ENCODE measurements at places on chromosomes 7 and 10. TPM values are rescaled to one million over a fixed set of nuclear protein-coding genes. Genes with fewer than 3 reads are reported as not detected.

GRCh38 chr10:102595897-102596296 lies 48.4 kb upstream of the TRIM8 start:
- DNase-seq, result no peak
- peaks cover 37% of the 10 kb centered on the region for H3K36me3 ChIP-seq
- no peak overlapping the region for H3K4me3 ChIP-seq
- no peaks in the 10 kb centered on the region for H3K27me3 ChIP-seq

GRCh38 chr10:69629897-69630650 lies at the start of gene FAM241B:
FAM241B (plus strand) TSS chr10:69630247; CDS start chr10:69631744, 1,497 bp downstream.
- peak within 1 kb of the TSS; percentile 79 for H3K4me3 ChIP-seq
- H3K27ac ChIP-seq, result peak within 1 kb of the TSS; percentile 79
- peak; percentile 93 for DNase-seq
- peaks cover 19% of the 10 kb centered on the region for H3K4me1 ChIP-seq
- H3K36me3 ChIP-seq, result peaks cover 16% of the 10 kb centered on the region
- no peaks in the 10 kb centered on the region for H3K27me3 ChIP-seq

DNA sequence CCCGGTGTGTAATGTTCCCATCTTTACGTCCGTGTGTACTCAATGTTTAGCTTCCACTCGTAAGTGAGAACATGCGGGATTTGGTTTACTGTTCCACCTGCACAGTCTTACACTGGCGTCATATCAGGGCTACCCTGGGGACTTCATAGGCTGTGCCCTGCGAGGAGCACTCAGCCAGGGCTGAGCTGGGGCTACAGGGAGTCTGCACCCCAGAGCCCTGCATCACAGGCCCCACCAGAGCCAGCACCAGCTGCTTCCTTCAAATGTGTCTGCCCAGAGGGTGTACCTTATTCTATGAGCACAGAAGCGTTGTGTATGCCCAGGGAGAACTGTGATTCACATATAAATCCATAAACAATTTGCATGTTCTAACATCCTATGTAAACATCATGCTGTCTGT lies 277.1 kb downstream of the TCERG1L start:
- no peak for DNase-seq
- H3K36me3 ChIP-seq, result no peaks in the 10 kb centered on the region
- H3K27ac ChIP-seq, result no peak overlapping the region
- H3K27me3 ChIP-seq, result no peaks in the 10 kb centered on the region

- peaks cover 12% of the 10 kb centered on the region for H3K27me3 ChIP-seq
- H3K27ac ChIP-seq, result no peak overlapping the region
- H3K4me3 ChIP-seq, result no peak overlapping the region
- DNase-seq, result no peak
- no peaks in the 10 kb centered on the region for H3K36me3 ChIP-seq
These were observed 50.0 kb downstream of the PLXNA4 start for GRCh38 chr7:132526111-132526740.

DNA sequence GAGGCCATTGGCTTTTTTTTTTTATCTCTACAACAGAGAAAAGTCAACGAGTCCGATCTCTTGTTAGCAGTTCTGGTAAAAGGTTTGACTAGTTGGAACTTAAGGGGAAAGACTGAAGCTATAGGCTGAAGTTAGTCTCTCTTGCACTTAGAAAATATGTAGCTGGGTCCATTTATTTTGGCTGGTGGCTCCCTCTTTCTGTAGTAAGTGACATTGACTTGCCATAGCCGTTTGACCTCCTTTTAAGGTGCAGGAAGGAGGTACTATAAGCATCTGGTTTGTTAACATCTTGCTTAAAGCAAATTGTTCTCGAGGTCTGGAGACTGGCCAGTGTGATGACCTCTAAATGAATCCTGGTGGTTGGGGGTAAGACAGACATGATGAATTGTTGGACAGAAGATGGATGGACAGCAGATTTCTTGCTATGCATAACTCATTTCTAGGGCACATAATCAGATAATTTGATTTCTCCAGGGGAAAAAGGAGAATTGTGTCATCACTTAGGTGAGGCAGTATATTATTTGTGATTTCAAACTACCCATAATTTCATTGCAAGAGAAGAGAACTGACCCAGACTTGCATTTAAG lies 356.3 kb upstream of the GALNT17 start:
- no peaks in the 10 kb centered on the region for H3K4me1 ChIP-seq
- no peaks in the 10 kb centered on the region for H3K27me3 ChIP-seq
- no peak overlapping the region for H3K4me3 ChIP-seq
- no peak overlapping the region for H3K27ac ChIP-seq
- H3K36me3 ChIP-seq, result peaks cover 81% of the 10 kb centered on the region

DNA sequence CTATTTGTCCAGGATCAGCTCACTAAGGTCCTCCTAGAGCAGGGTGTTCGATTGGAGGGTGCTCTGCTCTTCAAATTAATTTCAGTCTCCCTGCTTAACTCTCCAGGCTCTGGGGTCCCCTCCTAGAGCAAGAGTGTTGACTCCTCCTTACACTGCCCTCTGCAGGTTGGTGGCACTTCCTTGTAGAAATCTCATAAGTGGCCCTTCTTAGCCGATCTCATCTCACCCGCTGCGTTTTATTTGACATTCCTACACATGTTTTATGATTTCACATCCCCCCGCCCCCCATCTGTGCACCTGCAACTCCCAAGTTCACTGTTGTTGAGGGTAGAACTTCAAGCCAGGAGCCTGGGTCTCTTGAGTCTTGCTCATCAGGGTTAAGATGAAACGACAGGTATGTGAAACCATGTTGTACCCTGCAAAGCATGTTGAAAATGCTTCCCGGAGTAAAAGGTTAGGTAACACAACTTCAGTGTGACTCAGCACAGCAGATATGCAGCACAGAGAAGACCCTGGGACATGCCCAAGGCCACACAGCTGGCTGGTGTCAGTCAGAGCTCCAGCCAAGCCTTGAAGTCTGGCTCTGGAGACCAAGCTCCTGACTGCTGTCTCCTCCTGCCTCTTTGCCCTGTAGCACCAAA lies 171.2 kb downstream of the PRKAG2 start:
- DNase-seq, result peak; percentile 71
- H3K4me3 ChIP-seq, result no peak overlapping the region
- no peaks in the 10 kb centered on the region for H3K27me3 ChIP-seq
- peaks cover 5% of the 10 kb centered on the region for H3K4me1 ChIP-seq

- no peaks in the 10 kb centered on the region for H3K27me3 ChIP-seq
- H3K4me1 ChIP-seq, result no peaks in the 10 kb centered on the region
These were observed 115.5 kb downstream of the SMURF1 start for GRCh38 chr7:99028261-99028973.

DNA sequence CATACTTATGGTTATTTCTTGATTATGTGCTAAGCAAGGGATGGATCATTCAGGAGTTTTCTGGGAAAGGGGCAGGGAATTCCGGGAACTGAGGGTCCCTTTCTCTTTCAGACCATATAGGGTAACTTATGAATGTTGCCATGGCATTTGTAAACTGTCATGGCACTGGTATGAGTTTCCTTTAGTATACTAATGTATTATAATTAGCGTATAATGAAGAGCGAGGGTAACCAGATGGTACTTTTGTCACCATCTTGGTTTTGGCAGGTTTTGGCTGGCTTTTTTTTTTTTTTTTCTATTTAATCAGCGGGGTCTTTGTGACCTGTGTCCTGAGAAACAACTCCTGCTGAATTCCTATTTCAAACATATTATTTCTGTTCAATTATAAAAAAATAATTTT lies 237.6 kb upstream of the PTER start:
- no peaks in the 10 kb centered on the region for H3K36me3 ChIP-seq
- no peak overlapping the region for H3K27ac ChIP-seq
- no peaks in the 10 kb centered on the region for H3K27me3 ChIP-seq

- DNase-seq, result no peak
- H3K4me3 ChIP-seq, result peak overlapping the region; percentile 94
- peaks cover 22% of the 10 kb centered on the region for H3K36me3 ChIP-seq
- peak overlapping the region; percentile 90 for H3K27ac ChIP-seq
- H3K27me3 ChIP-seq, result no peaks in the 10 kb centered on the region
These were observed 2.2 kb upstream of the LRRC27 start for GRCh38 chr10:132329565-132330485.

DNA sequence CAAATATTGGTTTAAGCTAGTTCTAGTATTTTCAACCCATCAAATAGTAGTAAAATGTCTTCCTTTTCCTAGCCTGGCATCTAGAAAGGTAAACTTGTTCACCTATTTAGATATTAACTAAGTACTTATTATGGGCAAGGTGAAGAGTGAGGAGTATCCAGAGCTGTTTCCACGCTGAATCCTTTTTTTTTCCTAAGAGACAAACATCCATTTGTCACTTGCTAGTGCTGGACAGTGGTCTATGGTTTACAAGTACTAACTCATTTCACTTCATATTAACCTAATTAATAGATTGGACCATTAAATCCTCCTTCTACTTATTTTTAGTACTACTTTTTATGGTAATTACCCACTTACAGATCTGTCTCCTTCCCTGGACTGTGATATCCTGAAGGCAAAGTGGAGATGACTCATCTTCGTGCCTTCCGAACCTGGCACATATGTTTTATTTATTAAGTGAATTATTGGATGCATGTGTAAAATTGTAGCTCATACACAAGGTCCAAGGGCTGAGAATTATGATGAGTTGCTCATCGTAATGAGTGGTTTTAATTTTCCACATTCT lies 159.6 kb upstream of the IGFBP3 start:
- H3K27me3 ChIP-seq, result no peaks in the 10 kb centered on the region
- H3K36me3 ChIP-seq, result no peaks in the 10 kb centered on the region
- DNase-seq, result no peak
- no peak overlapping the region for H3K4me3 ChIP-seq

- no peak overlapping the region for H3K27ac ChIP-seq
- H3K4me3 ChIP-seq, result no peak overlapping the region
- H3K36me3 ChIP-seq, result no peaks in the 10 kb centered on the region
- no peaks in the 10 kb centered on the region for H3K27me3 ChIP-seq
These were observed 84.7 kb downstream of the TMEM178B start for GRCh38 chr7:141158561-141158960.

DNA sequence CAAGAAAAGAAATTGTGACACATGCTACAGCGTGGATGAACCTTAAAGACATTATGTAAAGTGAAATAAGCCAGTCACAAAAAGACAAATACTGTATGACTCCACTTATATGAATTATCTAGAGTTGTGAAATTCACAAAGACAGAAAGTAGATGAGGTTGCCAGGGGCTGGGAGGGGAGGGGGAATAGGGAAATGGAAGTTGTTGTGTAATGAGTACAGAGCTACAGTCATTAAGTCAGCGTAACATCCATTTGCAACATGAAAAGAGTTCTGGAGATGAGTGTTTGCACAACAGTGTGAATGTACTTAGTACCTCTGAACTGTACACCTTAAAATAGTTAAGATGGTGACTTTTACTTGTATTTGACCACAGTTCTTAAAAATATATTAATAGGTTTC lies 112.1 kb upstream of the CDK1 start:
- DNase-seq, result no peak
- H3K27ac ChIP-seq, result no peak overlapping the region
- H3K27me3 ChIP-seq, result no peaks in the 10 kb centered on the region
- H3K4me3 ChIP-seq, result no peak overlapping the region

DNA sequence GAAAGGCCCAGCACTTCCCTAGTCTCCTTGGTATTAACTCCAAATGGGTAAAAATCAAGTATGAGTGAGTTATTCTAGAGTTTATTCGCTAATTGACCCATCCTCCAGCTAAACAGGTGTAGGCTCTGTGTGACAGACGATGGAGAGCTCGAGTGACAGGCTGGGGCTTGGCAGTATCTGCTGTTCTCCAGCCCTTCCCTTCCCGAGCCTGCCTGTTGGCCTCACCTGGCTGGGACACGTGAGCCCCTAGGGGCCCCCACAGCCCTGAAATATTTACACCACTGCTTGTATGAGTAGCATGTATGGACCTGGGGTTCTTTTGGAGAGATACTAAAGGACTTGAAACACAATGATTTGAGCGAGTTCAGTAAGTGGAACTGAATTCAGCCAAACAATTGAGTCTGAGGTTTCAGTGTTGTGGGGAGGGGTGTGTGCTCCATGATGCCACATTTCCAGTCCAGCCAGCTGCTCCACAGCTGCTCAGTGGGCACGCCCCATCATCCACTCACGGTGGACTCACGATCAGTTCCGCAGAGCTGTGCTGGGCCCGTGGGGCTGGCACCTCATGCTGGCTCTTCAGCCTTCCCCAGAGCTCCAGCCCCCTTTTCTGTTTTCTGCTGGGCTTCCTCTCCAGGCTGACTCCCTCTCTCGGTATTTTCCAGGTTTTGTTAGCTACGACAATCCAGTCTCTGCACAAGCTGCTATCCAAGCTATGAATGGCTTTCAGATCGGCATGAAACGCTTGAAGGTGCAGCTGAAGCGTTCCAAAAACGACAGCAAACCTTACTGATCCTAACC lies 283.0 kb downstream of the USP6NL start:
- H3K4me1 ChIP-seq, result peaks cover 12% of the 10 kb centered on the region
- peaks cover 70% of the 10 kb centered on the region for H3K36me3 ChIP-seq
- DNase-seq, result no peak
- no peak overlapping the region for H3K4me3 ChIP-seq

DNA sequence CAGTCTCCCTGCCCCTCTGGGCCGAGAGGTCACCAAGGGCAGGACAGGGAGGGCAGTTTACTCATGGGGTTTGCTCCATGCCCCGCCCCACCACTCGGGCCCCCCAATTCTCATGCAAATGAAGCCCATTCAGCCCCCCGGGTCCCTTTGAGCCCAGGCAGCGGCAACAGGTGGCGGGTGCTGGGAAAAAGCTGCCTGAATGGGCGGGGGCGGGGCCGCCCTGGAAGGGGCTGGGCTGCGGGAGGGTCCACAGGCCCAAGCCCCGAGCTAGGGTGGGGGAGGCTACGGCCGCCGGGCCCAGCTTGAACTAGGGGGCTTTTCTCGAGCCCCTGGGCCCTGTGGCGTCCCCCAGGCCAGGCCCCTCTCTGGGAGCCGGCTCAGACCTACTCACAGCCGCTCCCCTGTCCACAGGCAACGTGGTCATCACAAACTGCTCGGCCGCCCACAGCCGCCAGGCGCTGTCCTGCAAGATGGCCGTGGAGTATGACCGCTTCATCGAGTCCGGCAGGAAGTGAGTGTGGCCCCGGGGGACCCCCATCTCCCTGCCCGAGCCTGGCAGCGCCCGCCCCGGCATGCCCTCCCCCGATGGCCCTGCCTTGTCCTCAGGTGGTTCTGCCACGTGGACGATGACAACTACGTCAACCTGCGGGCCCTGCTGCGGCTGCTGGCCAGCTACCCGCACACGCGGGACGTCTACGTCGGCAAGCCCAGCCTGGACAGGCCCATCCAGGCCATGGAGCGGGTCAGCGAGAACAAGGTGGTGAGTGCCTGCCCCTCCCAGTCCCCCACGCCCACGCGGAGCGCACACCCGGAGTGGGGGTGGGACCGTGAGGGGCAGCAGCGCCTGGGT lies 5.5 kb downstream of the LFNG start:
- H3K36me3 ChIP-seq, result peaks cover 24% of the 10 kb centered on the region
- H3K27ac ChIP-seq, result peak overlapping the region; percentile 92
- H3K4me3 ChIP-seq, result peak overlapping the region; percentile 78
- peaks cover 97% of the 10 kb centered on the region for H3K4me1 ChIP-seq
- no peak for DNase-seq

The PRPF18 gene
- total RNA-seq, result 42.2 TPM

The CCDC172 gene
- not detected for total RNA-seq

The ZNF487 gene
- 4.8 TPM for total RNA-seq

The PHYH gene
- total RNA-seq, result 9.6 TPM

The OPALIN gene
- total RNA-seq, result not detected

The MCM10 gene
- 5.7 TPM for total RNA-seq

The C10orf71 gene
- not detected for total RNA-seq

The ADAMTS14 gene
- total RNA-seq, result not detected

The CYP2C19 gene
- total RNA-seq, result 33.8 TPM

The KCNH2 gene
- total RNA-seq, result 5.9 TPM

The KLF14 gene
- total RNA-seq, result not detected

The DRGX gene
- not detected for total RNA-seq

Measured in stomach (tissue), 19 donors.